ENCODE measurements at places on chromosomes 11 and 22. TPM values are rescaled to one million over a fixed set of nuclear protein-coding genes. Genes with fewer than 3 reads are reported as not detected.

- DNase-seq = no peak
These were observed 2.7 kb upstream of the SREBF2 start for GRCh38 chr22:41830174-41830573.

- DNase-seq = no peak
These were observed 30.4 kb downstream of the CYTH4 start for GRCh38 chr22:37312549-37313183.

DNA sequence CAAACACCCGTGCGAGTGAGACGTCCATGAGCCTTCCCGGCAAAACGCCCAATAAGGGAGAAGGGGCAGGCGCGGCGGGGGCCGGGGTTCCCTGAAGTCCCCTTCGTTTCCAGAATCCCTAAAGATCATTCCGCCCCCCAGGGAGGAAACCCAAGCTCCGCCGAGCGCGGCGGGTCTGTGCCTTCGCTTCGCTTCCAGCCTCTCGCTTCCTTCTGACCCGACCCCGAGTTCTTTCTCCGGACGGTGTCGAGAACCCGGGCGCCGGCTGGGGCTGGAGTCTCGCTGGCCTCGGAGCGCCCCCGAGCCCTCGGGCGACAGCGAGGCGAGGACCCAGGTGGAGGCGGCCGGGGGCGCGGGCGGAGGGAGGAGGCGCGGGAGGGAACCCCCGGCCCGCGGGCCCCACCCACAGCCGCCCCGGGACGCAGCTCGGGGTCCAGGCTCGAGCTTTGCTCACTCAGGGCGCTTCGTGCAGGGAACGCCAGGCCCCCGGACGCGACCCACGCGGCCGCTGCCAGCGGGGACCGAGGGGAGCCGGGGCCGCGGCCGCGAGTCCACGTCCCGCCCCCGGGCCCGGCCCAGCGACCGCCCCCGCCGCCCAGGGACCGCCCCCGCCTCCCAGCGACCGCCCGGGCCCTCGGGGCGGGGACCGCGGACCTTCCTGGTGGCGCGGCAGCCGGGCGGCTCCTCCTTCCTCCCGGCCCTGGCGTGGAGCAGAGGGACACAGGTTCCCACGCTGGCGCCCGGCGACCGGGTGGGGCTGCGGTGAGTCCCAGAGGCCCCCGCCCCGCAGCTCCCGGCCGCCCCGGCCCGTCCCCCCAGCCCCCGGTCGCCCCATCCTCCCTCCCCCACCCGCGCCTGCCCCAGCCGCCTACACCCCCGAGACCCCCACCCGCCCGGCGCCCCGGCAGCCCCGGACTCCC lies at the start of gene PGGHG:
Gene PGGHG, plus strand, starts transcription at position 649 of the 920 bp plus-strand sequence. CDS start 691 bp downstream, outside the sequence.
- DNase-seq = peak; percentile 34

GALNT18 gene
- 5.7 TPM for total RNA-seq

ADSL gene
- 112 TPM for total RNA-seq

DNA sequence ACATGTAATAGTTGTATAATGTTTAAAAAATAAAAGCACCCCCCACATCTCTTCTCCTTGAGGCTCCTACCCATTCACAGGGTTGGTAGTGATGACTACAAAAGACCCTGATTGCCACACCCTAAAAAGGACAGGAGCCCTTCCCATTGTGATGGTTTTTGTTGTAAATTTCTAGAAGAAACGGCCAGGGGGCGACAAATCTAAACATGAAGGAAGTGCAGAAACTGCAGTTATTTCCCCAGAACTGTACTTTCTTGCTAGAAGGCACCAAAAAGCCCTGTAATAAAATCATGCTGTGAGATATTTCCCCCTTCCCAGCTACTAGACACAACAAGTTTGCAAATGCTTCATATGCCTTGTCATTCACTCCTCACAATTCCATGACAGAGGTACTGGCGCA lies 10.8 kb downstream of the PRR5L start:
- DNase-seq = peak; percentile 60

DUSP8 gene
- total RNA-seq = 2.9 TPM

- peak; percentile 4 for DNase-seq
These were observed 27.3 kb upstream of the PACSIN2 start for GRCh38 chr22:43042101-43042780.

DNA sequence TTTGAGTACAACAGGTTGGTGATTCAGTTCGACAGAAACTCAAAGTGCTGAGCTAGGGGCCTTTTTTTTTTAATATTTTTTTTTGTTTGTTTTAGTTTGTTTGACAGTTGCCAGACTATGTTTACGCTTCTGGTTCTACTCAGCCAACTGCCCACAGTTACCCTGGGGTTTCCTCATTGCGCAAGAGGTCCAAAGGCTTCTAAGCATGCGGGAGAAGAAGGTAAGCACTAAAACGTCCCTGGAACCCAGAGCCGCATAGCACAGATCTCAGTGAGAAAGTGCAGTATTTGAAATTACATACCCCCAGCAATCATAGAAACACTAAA lies 649 bp downstream of the PRRG4 start:
- DNase-seq = no peak

DNA sequence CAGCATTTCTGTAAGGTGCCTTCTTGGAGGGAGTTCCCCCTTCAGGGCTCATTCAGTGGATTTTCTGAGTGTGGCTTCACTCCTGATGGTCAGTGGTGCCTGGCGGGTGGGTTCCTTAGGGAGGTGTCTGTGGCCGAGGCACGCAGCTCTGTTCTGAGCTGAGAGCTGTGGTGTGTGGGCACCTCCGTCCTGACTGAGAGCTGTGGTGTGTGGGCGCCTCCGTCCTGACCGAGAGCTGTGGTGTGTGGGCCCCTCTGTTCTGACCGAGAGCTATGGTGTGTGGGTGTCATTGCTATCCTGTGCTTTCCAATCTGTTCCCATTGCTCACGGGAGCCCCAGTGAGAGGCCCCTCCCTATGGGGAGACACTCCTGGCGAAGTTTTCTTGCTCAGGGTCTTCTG lies 39.8 kb downstream of the MUC6 start:
- no peak for DNase-seq

DNA sequence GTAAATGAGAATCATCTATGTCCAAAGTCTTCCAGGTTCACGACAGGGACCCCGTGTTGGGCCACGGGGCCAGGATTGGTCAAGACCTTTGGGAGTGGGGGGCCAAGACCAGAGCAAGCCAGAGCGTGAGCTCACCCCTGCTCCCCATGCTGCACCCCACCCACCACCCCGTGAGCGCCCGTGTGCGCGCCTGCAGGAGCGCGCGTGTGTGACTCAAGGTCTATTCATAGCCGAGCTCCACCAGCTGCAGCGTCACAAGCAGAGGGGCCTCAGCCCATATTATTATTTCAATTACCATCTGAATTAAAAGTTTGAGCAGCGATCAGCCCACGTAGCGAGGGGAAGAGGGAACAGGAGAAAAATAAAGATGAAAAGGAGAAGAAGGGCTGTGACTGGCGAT lies 5.2 kb downstream of the KCNJ4 start:
- no peak for DNase-seq

- peak; percentile 31 for DNase-seq
These were observed 1.9 kb downstream of the PKP3 start for GRCh38 chr11:395866-396265.

KRTAP5-1 gene
- not detected for total RNA-seq

DNA sequence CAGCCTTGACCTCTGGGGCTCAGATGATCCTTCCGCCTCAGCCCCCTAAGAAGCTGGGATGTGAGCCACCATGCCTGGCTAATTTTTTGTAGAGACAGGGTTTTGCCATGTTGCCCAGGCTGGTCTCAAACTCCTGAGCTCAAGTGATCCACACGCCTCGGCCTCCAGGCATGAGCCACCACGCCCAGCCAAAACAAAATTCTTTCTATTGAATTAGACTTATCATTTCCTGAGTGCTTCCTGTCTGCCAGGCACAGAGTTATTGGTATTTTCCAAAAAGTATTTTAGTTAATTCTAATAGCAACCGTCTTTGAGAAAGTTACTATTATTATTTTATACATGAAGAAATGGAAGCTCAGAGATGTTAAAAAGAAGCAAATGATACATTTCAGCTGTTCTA lies 61.4 kb upstream of the LMO2 start:
- DNase-seq = no peak

Data from A172 (cell line).